GOT3 (cell line): ENCODE measurements at places on chromosomes 1 and 21.

DNA sequence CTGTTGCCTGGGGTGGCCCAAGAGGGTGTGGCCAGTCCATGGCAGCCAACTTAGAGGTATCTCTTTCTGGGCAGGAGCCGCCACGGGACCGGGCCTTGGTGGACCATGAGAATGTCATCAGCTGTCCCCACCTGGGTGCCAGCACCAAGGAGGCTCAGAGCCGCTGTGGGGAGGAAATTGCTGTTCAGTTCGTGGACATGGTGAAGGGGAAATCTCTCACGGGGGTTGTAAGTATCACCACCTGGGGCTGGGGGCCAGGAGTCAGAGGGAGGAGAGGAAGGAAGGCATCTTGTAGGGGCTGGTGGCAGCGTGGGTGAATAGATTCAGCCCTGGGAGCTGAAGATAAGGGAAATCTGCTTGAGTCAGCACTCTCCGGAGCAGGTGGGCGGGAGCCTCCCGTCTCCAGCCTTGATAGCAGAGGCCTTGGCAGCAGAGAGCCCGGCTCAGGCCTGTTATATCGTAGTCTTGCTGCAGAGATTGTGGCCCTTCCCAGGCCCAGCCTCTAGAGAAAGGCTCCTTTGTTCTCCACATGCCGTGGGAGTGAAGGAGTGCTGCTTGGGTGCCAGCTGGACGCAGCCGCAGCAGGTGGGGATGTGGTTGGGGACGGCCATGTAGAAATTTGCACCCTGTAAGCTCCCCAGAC lies 25.4 kb downstream of the PHGDH start:
- DNase-seq = no peak

DNA sequence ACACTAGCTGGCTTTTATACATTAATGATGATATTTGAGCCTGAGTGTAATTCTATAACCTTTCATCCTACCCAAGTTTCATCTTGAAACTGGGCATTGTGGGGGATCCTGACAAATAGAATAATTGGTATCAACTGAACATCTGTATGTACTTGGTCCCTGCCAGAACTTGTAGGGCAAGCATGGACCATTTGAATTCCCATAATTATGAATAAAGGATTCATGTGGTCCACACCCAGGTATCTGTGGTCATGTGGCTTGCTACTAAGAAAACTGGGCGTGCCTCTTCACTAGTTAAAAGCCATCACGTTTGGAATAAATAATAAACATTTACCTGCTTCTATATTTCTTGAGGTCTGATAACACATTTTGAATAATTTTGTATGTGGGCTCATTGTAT lies 20.6 kb upstream of the VTCN1 start:
- DNase-seq = no peak

DNA sequence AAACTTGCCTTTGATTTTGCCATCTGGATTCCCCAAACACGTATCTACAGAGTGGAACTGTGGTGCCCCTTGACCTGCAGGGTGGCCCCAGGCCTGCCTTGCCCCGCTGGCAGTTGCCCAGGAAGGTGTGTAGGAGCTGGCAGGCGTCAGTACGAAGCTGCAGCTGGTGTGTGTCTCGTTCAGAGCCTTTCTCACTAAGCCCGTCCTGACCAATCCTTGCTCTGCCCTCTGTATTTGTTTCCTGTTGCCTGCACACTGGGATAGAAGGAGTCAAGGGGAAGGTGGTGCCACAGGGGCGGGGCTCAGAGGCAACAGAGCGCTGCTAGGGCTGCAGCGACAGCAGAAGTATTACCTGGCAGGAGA lies 5.2 kb upstream of the VSIG8 start:
- DNase-seq = no peak

DNA sequence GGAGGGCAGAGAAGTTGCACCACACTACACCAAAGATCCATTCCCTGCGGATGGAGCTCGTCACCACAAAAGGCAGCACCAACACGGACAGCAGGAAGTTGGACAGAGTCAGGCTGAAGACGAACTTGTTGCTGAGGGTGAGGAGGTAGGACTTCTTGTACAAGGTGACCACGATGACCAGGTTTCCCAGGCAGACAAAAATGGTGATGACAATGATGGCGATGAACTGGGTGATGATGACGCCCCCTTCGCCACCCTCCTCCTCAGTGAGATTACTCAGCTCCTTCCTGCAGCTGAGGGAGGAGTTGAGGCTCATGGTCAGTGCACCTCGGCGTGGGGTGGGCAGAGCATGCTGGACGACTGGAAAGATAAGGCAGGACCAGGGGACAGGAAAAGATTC lies 32.2 kb downstream of the GPR161 start:
- DNase-seq = no peak

DNA sequence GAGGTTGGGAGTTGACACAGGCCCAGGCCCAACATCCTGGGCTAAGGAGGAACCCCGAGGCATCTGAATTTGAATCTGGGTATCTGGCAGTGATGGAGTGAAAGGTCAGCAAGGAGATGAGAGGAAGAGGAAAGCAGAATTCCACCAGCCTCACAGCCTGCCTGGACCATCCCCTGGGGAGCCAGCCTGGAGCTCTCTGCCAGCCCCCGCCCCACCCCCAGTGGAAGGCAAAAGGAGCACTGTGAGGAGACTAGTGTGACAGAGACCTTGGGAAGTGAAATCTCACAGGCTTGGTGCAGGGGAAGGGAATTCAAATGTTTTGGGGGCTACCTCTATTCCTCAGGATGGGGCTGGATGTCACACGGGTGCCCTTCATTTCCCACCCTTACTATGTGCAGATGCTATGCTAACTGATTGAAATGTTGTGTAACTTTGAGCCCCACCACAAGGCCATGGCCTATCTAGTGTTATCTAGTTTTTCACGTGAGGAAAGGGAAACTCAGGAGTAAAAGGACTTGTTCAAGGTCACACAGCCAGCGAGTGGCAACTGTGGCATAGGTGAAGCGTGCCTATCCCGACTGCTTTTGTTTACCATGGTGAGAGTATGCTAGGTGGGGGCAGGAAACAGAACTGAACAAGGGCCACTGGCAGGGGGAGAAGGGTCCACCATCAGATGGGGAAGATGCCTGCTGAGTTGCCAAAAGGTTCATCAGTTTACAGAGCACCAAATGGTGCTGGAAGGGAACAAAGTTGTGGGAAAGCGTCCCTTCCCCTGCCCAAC lies 29.8 kb downstream of the AHDC1 start:
- no peak for DNase-seq

DNA sequence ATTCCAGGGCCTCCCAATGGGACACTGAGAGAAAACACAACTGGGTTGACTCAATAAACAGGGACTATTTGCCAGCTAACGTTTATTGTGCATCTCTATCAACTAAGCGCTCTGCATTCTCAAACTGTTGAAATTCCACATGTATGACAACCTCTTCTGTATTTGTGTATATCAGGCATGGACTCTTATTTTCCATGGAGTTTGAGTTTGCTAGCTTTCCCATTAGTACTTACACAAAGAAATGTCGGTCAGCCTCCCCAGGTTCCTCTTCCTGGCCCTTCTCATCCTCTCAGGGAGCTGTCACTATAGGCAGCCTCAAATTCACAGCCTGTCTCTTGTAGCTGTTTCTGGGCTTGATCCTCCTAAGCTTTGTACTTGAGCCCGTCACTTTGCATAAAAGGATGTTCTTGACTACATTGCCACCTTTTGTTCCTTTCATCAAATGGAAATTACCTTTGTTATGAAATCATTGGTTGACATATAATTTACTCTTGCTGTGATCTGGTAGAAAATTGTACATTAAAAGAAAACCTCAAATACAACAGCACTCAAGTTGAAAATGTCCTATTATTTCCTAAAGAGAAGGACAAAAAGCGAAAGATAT lies 60.0 kb upstream of the NTPCR start:
- DNase-seq = no peak

- no peak for DNase-seq
Observed at GRCh38 chr1:160149716-160150115, 1.7 kb upstream of the ATP1A4 start.

GRCh38 chr1:112358798-112359408 lies 37.1 kb upstream of the CTTNBP2NL start:
- DNase-seq = no peak

- no peak for DNase-seq
Observed at GRCh38 chr21:17699524-17700189, 87.0 kb upstream of the BTG3 start.

GRCh38 chr1:119007339-119007669 lies 19.2 kb upstream of the TBX15 start:
- DNase-seq = no peak

DNA sequence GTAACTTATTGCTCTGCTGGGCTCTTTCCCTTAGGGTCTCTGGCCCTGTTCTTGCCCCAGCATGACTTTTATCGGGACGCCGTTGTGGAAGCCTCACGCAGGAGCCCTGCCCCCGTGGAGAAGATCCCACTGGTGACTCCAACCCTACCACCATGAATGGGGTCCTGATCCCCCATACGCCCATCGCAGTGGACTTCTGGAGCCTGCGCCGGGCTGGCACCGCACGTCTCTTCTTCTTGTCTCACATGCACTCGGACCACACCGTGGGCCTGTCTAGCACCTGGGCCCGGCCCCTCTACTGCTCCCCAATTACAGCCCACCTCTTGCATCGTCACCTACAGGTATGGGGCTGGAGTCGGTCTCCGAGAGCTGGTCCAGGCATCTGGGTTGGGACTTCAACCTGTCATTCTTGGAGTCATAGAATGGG lies 322 bp downstream of the DCLRE1B start:
- no peak for DNase-seq

- DNase-seq = no peak
Observed at GRCh38 chr21:44780137-44780502, 21.5 kb downstream of the UBE2G2 start.

DNA sequence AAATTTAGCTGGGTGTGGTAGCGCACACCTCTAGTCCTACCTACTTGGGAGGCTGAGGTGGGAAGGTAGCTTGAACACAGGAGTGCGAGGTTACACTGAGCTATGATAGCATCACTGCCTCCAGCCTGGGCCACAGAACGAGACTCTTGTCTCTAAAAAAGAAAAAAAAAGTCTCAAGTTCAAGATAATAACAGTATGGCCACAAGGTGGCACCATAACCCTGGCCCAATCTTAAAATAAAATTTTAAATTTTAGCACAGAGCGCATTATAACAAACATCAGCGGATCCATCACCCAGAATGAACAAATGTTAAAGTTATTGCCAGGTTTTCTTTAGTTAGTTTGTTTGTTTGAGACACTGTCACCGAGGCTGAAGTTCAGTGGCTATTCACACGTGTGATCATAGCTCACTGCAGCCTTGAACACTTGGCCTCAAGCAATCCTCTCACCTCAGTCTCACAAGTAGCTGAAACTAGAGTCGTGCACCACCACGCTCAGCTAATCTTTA lies 2.9 kb upstream of the HTR6 start:
- DNase-seq = no peak

- DNase-seq = no peak
Observed at GRCh38 chr1:227362039-227362438, 43.7 kb upstream of the CDC42BPA start.

DNA sequence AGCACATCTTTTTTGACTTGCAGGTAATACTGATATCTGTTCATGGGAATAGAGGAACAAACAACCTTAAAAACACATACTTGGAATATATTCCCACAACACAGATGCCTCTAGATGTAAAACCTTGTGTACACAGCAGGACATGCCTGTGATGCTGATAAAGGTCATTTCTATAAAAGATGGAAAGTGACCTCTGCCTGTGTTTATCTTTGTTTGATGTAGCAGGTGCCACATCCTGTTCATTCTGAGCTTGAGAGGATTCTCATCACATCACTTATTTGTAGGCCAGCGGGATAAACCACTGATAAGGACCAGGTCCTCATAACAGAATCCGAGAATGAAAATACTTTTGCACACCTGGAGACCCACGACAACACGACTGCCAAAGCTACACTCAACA lies 133.7 kb downstream of the SMYD2 start:
- DNase-seq = no peak

GRCh38 chr1:207302618-207303393 lies 18.7 kb upstream of the CD55 start:
- no peak for DNase-seq

GRCh38 chr1:29793101-29793546 lies 556.8 kb downstream of the PTPRU start:
- peak; percentile 37 for DNase-seq

GRCh38 chr1:154833841-154834240 lies 36.2 kb downstream of the KCNN3 start:
- no peak for DNase-seq

GRCh38 chr1:10900251-10900651 lies 103.8 kb upstream of the CASZ1 start:
- DNase-seq = no peak

DNA sequence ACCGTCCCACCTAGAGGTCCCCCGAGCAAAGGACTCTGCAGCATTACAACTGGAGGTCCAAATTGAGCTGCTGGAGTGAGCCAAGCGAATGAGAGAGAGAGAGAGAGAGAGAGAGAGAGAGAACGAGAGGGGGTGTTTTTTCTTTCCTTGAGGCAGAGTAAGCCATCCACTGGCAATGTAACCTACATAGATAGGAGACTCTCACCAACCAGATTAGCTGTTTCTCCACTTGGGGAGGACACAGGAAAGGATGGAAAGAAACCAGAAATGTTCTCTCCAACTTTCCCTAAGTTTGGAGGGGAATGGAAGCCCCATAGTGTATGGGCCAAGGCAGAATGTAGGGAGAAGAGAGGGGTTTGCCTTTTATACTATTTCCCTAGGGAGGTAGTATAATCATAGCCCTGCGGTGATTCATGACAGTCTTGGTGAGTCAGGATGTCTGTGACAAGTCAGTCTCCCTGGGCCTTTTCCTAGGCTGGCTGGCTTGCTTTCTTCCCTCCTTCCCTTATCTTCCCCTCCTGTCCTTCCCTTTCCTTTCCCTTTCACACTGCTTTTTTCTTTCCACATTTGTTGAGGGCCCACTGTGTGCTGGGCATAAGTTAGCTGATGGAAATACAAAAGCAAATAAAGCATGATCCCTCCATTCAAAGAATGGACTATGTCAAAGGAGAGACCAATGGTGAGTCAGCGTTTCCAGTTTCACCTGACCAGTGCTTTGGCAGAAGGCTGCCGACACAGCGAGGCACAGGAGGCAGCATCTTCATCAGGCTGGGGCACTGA lies 7.1 kb downstream of the FNDC7 start:
- no peak for DNase-seq
